ENCODE measurements at places on chromosomes 13 and 19.

GRCh38 chr13:25507841-25508240 lies 136.1 kb downstream of the ATP8A2 start:
- DNase-seq, result no peak

DNA sequence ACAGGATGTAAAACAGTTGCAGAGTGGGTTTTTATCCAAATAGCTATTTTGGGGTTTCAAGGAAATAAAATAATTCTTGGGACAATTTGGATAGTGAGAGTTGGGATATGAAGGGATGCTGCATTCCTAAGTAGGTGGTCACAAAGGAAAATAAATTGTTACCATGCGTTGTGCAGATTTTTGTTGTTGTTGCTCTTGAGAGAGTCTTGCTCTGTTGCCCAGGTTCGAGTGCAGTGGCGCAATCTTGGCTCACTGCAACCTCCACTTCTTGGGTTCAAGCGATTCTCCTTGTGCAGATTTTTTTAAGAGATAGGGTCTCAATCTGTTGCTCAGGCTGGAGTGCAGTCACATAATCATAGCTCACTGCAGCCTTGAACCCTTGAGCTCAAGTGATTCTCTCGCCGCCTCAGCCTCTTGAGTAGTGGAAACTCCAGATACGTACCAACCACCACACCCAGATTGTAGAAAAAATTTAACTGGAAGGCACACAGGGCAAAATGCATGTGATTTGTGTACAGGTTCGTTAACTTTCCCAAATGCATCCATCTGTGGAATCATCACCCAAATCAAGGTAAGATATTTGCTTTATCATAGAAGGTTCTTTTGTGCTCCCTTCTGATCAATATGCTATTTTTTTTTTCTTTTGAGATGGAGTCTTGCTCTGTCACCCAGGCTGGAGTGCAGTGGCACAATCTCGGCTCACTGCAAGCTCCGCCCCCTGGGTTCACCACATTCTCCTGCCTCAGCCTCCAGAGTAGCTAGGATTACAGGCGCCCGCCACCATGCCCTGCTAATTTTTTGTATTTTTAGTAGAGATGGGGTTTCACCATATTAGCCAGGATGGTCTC lies 16.0 kb downstream of the SLC1A5 start:
- DNase-seq, result no peak

GRCh38 chr13:20823071-20823470 lies 49.3 kb upstream of the EEF1AKMT1 start:
- DNase-seq, result no peak

GRCh38 chr13:65971541-65971940 lies 1258.6 kb downstream of the PCDH9 start:
- no peak for DNase-seq

- no peak for DNase-seq
These were observed 166.7 kb upstream of the TSHZ3 start for GRCh38 chr19:31515931-31516330.

GRCh38 chr13:23619068-23619855 lies 49.0 kb downstream of the TNFRSF19 start:
- DNase-seq, result no peak

- no peak for DNase-seq
These were observed 374.3 kb downstream of the FOXO1 start for GRCh38 chr13:40292108-40292507.
